Type B pancreatic cell (in vitro differentiated cells): ENCODE measurements at places on chromosomes 12 and 14. TPM values are rescaled to one million over a fixed set of nuclear protein-coding genes. Genes with fewer than 3 reads are reported as not detected.

GRCh38 chr12:121751034-121751433 lies 38.5 kb downstream of the TMEM120B start:
- peaks cover 11% of the 10 kb centered on the region for H3K4me1 ChIP-seq
- H3K27me3 ChIP-seq = no peaks in the 10 kb centered on the region
- no peak overlapping the region for H3K27ac ChIP-seq
- peaks cover 4% of the 10 kb centered on the region for H3K36me3 ChIP-seq
- no peak for DNase-seq
- H3K4me3 ChIP-seq = no peak overlapping the region

DNA sequence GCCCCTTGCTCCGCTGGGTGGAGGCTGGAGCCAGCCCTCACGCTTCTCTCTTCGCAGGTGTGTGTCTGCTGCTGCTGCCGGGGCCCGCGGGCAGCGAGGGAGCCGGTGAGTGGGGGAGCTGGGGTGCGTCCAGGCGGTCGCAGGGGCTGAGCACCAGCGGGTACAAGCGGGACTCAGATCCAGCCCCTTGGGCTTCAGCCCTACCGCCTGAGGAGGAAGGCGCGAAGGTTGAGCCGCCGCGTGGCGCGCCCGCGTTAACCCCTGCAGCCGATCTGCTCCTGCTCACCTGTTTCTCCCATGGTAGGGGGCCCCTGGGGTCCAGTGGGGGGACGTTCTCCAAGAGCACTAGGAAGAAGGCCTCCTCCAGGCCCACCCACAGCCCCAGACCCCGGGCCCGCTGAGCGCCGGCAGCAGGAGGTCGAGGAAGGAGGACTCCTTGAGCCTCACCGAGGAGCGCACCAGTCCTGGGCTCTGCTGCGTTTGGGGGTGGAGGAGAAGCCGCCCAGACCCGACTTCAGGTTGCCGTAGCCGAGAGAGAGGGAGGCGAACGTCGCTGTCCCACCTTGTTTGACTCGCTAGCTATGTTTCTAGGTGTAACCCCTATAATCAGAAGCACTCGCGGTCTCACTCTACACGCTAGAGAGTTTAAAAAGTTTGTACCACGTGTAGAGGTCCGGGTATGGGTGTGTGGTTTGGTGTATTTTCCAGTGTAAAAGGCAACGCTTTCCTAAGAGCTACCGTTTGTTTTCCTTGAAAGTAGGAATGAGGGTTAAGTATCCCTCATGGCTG lies 834 bp downstream of the COCH start:
- H3K4me1 ChIP-seq = peaks cover 9% of the 10 kb centered on the region
- DNase-seq = no peak
- no peak overlapping the region for H3K27ac ChIP-seq
- H3K4me3 ChIP-seq = peak overlapping the region; percentile 87

Gene IL22
- not detected in 2 replicates for total RNA-seq

Gene MYF6
- 1.4 TPM in 1 of 2 replicates, not detected in the other for total RNA-seq

- peaks cover 40% of the 10 kb centered on the region for H3K36me3 ChIP-seq
- H3K27me3 ChIP-seq = no peaks in the 10 kb centered on the region
- no peaks in the 10 kb centered on the region for H3K4me1 ChIP-seq
- no peak for DNase-seq
Observed at GRCh38 chr12:19515179-19515578, 75.9 kb downstream of the AEBP2 start.

Gene MGP
- 5.4 and 41.1 TPM in 2 replicates for total RNA-seq

DNA sequence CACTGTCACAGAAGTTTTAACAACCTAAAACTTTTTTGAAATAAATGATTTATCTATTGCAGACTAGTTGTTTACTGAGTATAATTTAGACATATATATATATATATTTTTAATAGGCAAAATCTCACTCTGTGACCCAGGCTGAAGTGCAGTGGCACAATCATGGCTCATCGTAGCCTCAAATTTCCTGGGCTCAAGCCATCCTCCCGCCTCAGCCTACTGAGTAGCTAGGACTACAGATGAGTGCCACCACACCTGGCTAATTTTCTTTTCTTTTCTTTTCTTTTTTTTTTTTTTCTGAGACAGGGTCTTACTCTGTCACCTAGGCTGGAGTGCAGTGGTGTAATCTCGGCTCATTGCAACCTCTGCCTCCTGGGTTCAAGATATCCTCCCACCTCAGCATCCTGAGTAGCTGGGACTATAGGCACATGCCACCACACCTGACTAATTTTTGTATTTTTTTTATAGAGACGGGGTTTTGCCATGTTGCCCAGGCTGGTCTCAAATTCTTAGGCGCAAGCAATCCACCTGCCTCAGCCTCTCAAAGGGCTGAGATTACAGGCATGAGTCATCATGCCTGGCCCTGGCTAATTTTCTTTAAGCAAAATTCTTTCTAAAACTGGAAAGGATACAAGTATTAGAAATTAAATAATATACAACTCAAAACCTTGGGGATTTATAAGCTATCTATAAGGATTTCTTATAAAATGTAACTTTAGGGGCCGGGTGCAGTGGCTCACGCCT lies 23.1 kb downstream of the EEA1 start:
- no peak overlapping the region for H3K27ac ChIP-seq
- peaks cover 3% of the 10 kb centered on the region for H3K36me3 ChIP-seq
- H3K4me3 ChIP-seq = no peak overlapping the region
- H3K27me3 ChIP-seq = no peaks in the 10 kb centered on the region
- no peak for DNase-seq
